Pancreas (tissue), 10 donors: ENCODE measurements at places on chromosomes 1 and 21. TPM values are rescaled to one million over a fixed set of nuclear protein-coding genes. Genes with fewer than 3 reads are reported as not detected.

The CLDN8 gene
- not detected for polyA plus RNA-seq

The TRIM58 gene
- 0.08 TPM for polyA plus RNA-seq

The SERTAD4 gene
- 0.34 TPM for polyA plus RNA-seq

The FMO5 gene
- 19.0 TPM for polyA plus RNA-seq

The SCP2 gene
- 110 TPM for polyA plus RNA-seq

The TMEM125 gene
- 75.0 TPM for polyA plus RNA-seq

The ATP5PO gene
- polyA plus RNA-seq = 124 TPM

GRCh38 chr1:215594640-215595039 is 27.5 kb downstream of the KCTD3 start:
- no peak overlapping the region for H3K27ac ChIP-seq
- H3K4me3 ChIP-seq = no peak overlapping the region
- H3K27me3 ChIP-seq = no peaks in the 10 kb centered on the region
- H3K4me1 ChIP-seq = peaks cover 4% of the 10 kb centered on the region
- H3K36me3 ChIP-seq = no peaks in the 10 kb centered on the region
- no peak for DNase-seq

DNA sequence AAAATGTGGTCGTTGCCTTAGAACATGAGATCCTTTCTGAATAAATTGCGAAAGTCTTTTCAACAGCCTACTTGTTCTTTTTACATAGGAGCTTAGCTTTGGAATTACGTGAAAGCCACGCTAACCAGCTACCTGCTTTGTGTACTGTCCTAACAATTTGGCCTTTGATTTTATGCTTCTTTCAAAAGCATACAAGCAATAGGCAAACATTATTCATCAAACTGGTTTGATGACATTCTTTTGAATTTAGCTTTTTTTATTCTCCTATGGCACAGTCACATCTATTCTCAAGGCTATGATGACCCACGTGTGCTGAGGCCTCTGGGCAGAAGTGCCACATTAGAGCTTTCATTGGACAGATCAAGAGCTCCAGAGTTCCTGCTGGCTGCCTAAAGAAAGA is 178.0 kb upstream of the DPT start:
- no peaks in the 10 kb centered on the region for H3K36me3 ChIP-seq
- DNase-seq = no peak
- H3K4me3 ChIP-seq = no peak overlapping the region
- peak overlapping the region; percentile 62 for H3K27ac ChIP-seq
- H3K4me1 ChIP-seq = peaks cover 24% of the 10 kb centered on the region
- H3K27me3 ChIP-seq = no peaks in the 10 kb centered on the region

- H3K4me1 ChIP-seq = no peaks in the 10 kb centered on the region
- H3K27ac ChIP-seq = no peak overlapping the region
- H3K27me3 ChIP-seq = no peaks in the 10 kb centered on the region
- no peak for DNase-seq
These were observed 601.2 kb downstream of the LMO4 start for GRCh38 chr1:87929906-87930305.

- H3K4me1 ChIP-seq = no peaks in the 10 kb centered on the region
- no peaks in the 10 kb centered on the region for H3K27me3 ChIP-seq
- no peak overlapping the region for H3K27ac ChIP-seq
- H3K36me3 ChIP-seq = no peaks in the 10 kb centered on the region
- DNase-seq = no peak
- H3K4me3 ChIP-seq = no peak overlapping the region
These were observed 186.4 kb downstream of the MRPL39 start for GRCh38 chr21:25420831-25421230.

- no peaks in the 10 kb centered on the region for H3K4me1 ChIP-seq
- no peaks in the 10 kb centered on the region for H3K36me3 ChIP-seq
- H3K4me3 ChIP-seq = no peak overlapping the region
These were observed 176.7 kb downstream of the OLFM3 start for GRCh38 chr1:101820071-101820470.

DNA sequence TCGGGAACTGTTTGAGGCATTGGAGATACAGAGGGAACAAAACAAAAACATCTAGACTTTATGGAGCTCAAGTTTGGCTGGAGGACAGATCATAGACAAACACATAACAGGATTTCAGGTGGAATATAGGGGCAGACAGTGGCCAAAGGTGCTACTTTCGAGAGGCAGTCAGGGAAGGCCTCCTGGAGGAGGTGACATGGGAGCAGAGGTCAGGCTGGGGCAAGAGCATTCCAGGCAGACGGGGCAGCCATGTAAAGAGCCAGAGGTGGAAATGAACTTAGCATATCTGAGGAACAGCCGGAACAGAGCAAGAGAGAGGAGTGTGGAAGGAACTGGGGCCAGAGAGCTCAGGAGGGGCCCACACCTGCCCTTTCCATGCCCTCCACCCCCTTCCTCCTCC is 122.3 kb downstream of the DMRTB1 start:
- no peak overlapping the region for H3K27ac ChIP-seq
- H3K4me1 ChIP-seq = no peaks in the 10 kb centered on the region
- H3K36me3 ChIP-seq = no peaks in the 10 kb centered on the region
- H3K27me3 ChIP-seq = no peaks in the 10 kb centered on the region
- no peak for DNase-seq

GRCh38 chr21:42671778-42672593 is 18.6 kb downstream of the PDE9A start:
- H3K27ac ChIP-seq = no peak overlapping the region
- no peaks in the 10 kb centered on the region for H3K4me1 ChIP-seq
- no peak for DNase-seq
- H3K36me3 ChIP-seq = no peaks in the 10 kb centered on the region

DNA sequence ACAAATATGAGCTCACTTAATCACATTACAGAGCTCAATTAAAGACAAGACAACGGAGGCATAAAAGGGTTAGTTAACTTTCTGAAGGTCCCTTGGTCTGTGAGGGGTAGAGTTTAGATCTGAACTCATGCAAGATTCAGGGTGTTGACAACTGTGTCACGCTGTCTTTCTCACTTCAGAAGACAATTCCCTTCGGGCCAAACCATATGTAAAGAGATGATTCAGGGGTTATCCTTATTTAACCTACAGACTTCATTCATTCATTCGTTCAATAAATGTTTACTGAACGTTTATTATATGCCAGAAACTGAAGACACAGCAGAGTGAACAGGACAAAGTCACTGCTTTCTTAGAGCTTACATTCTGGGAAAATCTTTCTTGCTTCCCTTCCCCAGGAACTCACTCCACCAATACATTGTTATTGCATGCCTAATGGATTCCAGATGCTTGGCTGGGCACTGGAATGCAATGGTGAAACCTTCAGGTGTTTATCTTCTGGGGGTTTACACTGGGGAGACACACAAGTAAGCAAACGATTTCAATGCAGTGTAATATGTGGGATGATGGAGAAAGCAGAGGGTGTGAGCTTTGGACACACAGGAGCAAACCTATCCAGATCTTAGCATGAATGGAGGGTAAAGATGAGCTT is 6.4 kb downstream of the XCL1 start:
- no peak for DNase-seq
- H3K27me3 ChIP-seq = no peaks in the 10 kb centered on the region
- H3K4me1 ChIP-seq = no peaks in the 10 kb centered on the region
- no peaks in the 10 kb centered on the region for H3K36me3 ChIP-seq
- no peak overlapping the region for H3K4me3 ChIP-seq

DNA sequence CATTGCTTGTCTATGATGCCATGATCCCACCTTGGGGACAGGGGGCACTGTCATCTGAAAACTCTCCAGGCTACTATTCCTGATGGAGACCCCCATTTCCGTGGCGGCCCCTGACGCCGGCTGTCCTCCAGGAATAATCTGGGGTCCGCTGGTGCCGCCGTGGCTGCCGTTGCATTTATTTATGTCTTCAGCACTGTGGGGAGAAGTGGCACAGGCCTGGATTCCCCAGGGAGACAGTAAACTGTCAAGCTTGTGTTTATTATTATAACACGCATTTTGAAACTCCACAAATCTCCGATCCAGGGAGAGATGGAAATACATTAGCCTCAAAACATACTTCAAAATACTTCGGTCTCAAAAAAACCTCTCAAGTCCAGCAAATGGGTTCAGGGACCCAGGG is 126.9 kb upstream of the C1orf174 start:
- no peaks in the 10 kb centered on the region for H3K36me3 ChIP-seq
- no peak for DNase-seq
- no peaks in the 10 kb centered on the region for H3K27me3 ChIP-seq
- H3K27ac ChIP-seq = no peak overlapping the region
- no peak overlapping the region for H3K4me3 ChIP-seq

- H3K4me3 ChIP-seq = no peak overlapping the region
- peak; percentile 43 for DNase-seq
- peak overlapping the region; percentile 58 for H3K27ac ChIP-seq
- peaks cover 2% of the 10 kb centered on the region for H3K27me3 ChIP-seq
- H3K36me3 ChIP-seq = no peaks in the 10 kb centered on the region
These were observed 5.9 kb downstream of the BLACAT1 start for GRCh38 chr1:205449750-205450443.

- no peak for DNase-seq
- no peaks in the 10 kb centered on the region for H3K36me3 ChIP-seq
- no peaks in the 10 kb centered on the region for H3K4me1 ChIP-seq
- H3K27me3 ChIP-seq = no peaks in the 10 kb centered on the region
- no peak overlapping the region for H3K4me3 ChIP-seq
These were observed 1.5 kb upstream of the RAP1A start for GRCh38 chr1:111618081-111618480.

DNA sequence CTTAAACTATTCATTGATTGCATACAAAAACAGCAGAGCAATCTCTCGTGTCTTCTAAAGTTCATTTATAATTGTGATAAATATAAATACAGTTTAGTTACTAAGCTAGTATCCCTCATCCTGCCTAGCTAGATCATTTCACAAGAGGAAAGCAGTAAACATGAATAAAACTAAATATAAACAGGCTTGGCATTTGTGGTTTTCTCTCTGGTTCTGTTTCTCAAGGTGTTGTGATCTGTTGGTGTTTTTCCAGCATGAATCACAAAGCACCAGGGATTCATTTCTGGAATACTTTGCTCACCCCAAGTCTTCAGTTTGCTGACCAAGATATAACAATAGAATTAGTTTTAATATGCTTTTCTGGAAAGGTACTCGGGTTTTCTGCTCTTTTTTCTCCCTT is 32.7 kb upstream of the GLIS1 start:
- no peak for DNase-seq
- H3K4me1 ChIP-seq = no peaks in the 10 kb centered on the region
- H3K4me3 ChIP-seq = no peak overlapping the region
- no peaks in the 10 kb centered on the region for H3K36me3 ChIP-seq
- H3K27ac ChIP-seq = no peak overlapping the region
- H3K27me3 ChIP-seq = no peaks in the 10 kb centered on the region

- no peaks in the 10 kb centered on the region for H3K36me3 ChIP-seq
- no peak overlapping the region for H3K4me3 ChIP-seq
- no peaks in the 10 kb centered on the region for H3K4me1 ChIP-seq
- no peaks in the 10 kb centered on the region for H3K27me3 ChIP-seq
These were observed 162.3 kb upstream of the ARHGEF16 start for GRCh38 chr1:3292051-3292722.

GRCh38 chr1:68047659-68048026 is 2.8 kb downstream of the DIRAS3 start:
- no peak for DNase-seq
- H3K36me3 ChIP-seq = no peaks in the 10 kb centered on the region
- H3K4me3 ChIP-seq = no peak overlapping the region
- H3K4me1 ChIP-seq = no peaks in the 10 kb centered on the region
- H3K27me3 ChIP-seq = no peaks in the 10 kb centered on the region

DNA sequence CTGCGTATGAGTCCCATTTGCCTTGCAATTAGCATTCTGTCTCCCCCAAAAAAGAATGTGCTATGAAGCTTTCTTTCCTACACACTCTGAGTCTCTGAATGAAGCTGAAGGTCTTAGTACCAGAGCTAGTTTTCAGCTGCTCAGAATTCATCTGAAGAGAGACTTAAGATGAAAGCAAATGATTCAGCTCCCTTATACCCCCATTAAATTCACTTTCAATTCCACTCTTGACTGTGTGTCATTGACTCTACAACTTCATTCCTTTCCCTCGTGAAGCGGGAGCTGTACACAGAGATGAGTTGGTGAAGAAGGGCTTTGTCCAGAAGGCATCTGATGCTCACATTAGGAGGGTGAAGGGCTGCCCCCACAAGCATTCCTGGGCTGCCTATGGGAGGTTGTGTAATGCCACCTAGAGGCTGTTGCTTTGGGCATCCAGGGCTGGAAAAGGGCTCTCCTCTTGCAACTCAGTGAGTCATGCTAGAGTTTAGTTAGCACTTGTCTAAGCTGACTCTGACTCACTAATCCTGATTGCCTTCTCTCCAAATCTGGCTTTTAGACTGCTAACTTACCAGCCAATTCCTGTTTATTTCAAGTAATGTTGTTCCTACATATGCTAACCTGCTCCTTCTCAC is 1.8 kb downstream of the SPRR1B start:
- H3K4me3 ChIP-seq = no peak overlapping the region
- no peak for DNase-seq
- no peaks in the 10 kb centered on the region for H3K36me3 ChIP-seq
- no peaks in the 10 kb centered on the region for H3K4me1 ChIP-seq
- no peaks in the 10 kb centered on the region for H3K27me3 ChIP-seq
- no peak overlapping the region for H3K27ac ChIP-seq

GRCh38 chr1:96634883-96635282 is 86.7 kb upstream of the PTBP2 start:
- H3K27me3 ChIP-seq = no peaks in the 10 kb centered on the region
- H3K36me3 ChIP-seq = no peaks in the 10 kb centered on the region
- no peak for DNase-seq
- no peak overlapping the region for H3K4me3 ChIP-seq
- H3K27ac ChIP-seq = no peak overlapping the region
- no peaks in the 10 kb centered on the region for H3K4me1 ChIP-seq

DNA sequence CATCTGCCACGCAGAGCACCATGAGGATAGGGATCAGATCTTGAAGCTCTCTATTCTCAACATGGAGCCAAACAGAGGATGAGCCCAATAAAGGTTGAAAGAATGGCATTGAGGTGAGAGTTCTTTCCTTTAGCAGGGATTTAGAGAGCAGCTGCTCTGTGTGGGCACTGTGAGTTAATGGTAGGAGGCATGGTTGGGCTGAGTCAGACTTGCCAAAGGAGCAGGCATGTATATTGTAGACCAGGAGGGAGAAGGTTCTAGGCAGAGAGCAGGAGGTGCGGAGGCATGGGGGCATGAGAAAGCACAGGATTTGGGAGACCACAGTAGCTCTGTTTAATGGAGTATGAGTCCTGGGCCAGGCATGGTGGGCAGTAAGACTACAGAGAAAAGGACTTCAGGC is 32.0 kb downstream of the TMEM53 start:
- no peak overlapping the region for H3K4me3 ChIP-seq
- DNase-seq = no peak
- no peaks in the 10 kb centered on the region for H3K27me3 ChIP-seq
- H3K36me3 ChIP-seq = peaks cover 59% of the 10 kb centered on the region
- no peak overlapping the region for H3K27ac ChIP-seq
- no peaks in the 10 kb centered on the region for H3K4me1 ChIP-seq

DNA sequence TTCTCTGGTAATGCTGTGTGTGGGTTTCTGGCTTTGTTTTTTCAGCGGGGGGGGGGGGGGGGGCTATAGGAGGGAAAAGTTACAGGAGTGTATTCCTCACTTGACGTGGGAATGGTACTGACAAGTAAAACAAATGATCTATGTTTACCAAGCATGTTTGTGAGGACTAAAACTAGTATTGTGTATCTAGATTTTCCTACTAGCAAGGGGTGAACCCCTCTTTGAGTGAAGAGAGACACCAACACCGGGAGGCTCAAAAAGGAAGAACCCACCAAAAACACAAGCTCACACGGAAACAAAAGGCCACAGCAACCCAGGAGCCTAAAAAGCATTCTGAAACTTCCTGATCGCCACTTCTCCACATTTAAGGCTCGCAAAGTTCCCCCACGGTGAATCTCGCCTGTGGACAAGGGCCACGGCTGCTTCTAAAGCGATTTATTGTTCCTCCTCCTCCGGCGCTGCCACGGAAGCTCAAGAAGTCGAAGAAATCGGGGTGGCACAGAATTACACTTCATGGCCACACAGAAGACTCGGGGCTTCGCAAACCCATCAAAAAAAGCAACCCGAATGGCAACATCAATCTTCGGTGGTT is 703 bp downstream of the PUM1 start:
- peaks cover 25% of the 10 kb centered on the region for H3K4me1 ChIP-seq
- peak overlapping the region; percentile 63 for H3K4me3 ChIP-seq
- no peaks in the 10 kb centered on the region for H3K27me3 ChIP-seq
- H3K27ac ChIP-seq = peak overlapping the region; percentile 97
- no peaks in the 10 kb centered on the region for H3K36me3 ChIP-seq
